CD4-positive, alpha-beta T cell treated with Interleukin-4 for 1 hour (primary cell): ENCODE measurements at places on chromosomes 3 and 15.

- DNase-seq: no peak
These were observed 94.6 kb downstream of the ZIC4 start for GRCh38 chr3:147311716-147312115.

DNA sequence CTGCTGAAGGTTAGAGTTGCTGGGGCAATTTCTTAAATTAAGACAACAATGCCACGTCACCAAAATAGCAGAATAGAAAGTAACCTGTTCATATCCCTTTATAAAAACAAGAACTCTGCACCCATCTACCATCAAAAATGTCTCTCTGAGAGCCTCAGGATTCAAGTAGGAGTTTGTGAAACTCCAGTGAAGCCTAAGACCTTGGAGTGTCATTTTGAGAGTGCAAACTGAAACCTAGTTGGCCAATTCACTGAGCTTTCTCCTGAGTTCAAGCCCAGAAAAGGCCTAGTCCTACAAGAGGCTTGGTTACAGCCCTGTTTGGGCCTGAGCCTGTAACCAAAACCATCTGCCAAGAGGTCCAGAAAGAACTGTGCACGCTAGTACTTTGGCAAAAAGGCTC is 335.1 kb downstream of the EFHB start:
- DNase-seq: no peak

- no peak for DNase-seq
These were observed 181.0 kb downstream of the NSMCE3 start for GRCh38 chr15:29088666-29089065.

DNA sequence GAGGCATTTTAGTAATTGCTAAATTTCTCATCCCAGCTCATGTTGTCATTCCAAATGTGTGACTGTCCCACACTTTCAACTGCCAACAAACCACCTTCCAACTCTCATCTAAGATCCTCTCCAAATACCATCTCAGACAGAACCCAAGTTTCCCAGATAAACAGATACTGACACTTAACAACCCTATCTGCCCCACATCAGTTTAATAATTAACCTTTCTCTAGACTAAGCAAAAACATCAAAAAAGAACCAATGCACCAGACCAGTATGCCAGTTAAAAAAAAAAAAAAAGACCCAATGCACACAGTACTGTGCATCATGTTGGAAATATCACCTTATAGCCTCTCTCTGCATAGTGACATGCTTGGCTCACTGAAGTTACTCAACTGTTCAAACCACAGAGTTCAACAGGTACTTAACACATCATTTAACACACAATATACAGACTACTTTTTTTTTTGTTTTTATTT is 5.5 kb downstream of the SFMBT1 start:
- DNase-seq: no peak

DNA sequence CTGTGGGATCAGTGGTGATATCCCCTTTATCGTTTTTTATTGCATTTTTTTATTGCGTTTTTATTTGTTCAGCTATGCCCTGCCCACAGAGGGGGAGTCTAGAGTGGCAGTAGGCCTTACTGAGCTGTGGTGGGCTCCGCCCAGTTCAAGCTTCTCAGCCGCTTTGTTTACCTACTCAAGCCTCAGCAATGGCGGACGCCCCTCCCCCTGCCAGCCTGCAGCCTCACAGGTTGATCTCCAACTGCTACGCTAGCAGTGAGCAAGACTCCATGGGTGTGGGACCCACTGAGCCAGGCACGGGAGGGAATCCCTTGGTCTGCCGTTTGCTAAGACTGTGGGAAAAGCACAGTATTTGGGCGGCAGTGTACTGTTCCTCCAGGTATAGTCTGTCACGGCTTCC is 500.6 kb upstream of the MCTP2 start:
- no peak for DNase-seq

DNA sequence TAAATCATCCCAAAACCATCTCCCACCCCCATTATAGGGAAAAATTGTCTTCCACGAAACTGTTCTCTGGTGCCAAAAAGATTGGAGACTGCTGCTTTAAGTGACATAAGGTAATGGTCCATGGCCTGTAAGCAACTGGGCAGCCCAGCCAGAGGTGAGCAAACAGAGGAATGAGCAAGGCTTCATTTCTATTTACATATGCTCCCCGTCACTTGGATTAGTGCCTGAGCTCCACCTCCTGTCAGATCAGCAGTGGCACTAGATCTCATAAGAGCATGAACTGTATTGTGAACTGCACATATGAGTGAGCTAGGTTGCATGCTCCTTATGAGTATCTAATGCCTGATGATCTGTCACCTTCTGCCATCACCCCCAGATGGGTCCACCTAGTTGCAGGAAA is 1159.8 kb upstream of the ALCAM start:
- no peak for DNase-seq

DNA sequence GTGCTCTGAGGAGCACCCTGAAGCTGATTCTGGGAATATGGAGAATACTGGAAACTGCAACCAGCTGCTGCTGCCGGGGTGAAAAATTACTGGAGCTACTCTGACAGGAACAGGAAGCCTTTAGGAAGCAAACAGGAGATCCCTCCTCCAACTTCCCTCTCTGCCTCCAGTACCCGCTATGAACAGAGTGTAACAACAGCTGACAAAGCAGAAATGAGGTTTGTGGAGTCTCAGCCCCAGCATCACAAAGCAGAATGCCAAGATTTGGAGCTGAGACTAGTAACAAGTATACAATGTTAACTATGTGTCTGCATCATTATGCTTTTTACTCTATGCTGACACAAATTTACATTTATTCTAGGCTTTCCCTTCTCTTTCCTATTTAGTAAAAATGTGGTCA is 22.7 kb upstream of the PIAS1 start:
- no peak for DNase-seq

GRCh38 chr3:4508048-4508981 is 15.2 kb downstream of the ITPR1 start:
- DNase-seq: no peak

GRCh38 chr3:46127503-46127902 is 80.6 kb downstream of the CCR1 start:
- DNase-seq: no peak

DNA sequence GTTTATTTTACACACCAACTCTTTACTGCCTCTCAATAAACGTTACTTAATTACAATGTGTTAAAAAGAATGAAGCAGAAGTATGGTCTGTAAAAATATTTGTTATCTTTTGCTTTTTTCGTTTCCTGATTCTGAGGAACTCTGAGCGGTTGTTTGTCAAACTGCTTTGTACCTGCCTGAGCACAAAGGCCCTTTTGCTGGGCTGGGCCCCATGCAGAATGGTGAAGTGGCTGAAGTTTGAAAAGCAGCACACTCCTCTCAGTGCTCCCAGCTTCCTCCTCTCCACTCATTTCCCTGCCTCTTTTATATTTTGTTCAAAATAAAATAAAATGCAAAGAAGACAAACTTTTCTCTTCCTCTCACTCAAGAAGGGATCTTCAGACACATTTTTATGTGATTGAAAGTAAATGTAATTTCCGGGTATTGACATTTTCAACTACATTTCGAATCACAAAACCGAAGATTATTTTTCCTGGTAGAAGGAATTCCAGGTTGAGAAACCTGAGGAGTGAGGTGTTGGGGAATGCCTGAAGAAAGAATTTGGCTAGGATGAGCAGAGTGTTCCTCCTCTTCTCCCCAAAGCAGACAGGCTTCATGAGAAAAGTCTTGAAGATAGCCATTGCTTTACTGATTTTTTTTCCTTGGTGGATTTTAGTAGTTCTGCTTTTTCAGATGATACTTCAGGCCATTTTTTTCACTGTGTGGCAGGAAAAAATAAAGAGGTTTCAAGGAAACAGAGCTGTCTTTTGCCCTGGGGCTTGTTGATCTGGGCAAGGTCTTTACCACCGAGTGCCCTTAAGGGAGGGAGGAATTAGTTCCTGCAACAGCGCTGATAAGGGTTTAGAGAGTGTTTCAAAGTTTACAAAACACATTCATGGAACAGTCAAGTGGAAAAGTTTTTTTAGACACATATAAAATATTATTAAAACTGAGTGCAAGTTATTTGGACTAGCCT is 229.8 kb downstream of the NFKBIZ start:
- peak; percentile 56 for DNase-seq

GRCh38 chr15:40104865-40105516 is 3.7 kb downstream of the BMF start:
- DNase-seq: peak; percentile 77

DNA sequence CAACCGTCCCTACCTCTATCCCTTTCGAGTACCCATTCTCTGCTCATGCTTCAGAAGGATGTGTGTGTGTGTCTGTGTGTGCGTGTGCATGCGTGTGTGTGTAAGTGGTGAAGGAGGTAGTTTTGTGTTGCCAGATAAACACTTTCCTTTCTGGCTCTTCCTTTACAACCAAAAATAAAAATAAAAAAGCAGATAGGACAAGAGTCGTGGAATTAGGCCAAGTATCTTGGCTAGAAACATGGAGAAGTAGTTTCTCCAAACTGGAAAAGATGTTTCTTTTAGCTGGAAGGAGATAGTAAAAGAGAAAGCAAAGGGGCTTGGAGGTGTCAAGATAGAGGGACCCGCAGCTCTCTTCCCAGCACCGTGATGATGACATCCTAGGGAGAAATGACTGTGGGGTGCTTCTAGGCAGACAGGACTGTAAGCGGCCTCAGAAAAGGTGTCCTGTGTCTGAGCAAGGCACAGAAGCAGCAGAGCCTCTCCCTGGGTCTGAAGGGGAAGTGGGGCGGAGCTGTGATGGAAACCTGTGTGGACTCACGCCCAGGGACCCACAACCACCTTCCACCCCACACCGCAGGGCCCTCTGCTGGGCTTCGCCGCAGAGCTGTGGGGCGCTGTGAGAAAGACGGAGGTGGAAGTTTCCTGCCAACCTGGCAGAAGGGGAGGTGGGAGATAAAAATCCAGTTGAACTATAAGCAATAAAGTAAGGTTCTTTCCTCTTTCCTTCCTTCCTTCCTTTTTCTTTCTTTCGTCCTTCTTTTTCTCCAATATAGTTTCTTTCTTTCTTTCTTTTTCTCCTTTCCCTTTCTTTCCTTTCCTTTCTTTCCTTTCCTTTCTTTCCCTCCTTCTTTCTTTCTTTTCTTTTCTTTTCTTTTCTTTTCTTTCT is 35.3 kb downstream of the MUC20 start:
- DNase-seq: peak; percentile 57

DNA sequence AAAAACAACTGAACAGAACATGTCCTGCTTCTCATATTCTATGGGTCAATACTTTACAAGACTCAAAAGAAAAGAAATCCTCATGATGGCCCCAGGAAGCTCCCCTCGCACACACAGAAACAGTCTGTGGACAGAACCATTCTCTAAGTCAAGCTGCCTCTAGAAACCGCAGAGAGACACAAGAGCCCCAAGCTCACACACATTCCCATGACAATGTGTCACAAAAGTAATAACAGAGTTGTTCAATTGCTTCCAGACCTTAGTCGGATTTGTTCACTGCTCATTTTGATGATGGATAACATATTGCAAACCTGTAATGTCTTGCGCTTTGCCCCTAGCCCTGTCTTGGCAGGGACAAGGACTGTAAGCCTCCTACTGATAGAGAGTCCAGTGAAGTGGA is 60.9 kb downstream of the UMPS start:
- no peak for DNase-seq

GRCh38 chr3:12471241-12471640 is 13.0 kb upstream of the TSEN2 start:
- peak; percentile 24 for DNase-seq

DNA sequence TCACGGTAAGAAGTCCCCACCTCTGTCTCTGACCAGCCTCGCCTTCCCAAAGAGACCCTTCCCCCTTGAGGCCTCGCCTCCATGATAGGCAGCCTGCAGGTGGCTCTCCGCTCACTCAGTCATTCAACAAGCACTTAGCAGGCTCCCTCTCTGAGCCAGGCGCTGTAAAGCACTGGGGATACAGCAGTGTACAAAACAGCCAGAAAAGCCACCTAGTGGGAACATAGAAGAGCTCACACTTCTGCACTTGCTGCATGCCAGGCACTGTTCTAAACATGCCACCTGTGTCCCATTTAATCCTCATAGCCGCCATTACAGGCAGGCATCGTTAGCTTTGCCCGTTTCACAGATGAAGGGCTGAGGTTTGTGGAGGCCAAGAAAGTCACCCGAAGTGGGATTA is 56.0 kb downstream of the SEMA3G start:
- no peak for DNase-seq

DNA sequence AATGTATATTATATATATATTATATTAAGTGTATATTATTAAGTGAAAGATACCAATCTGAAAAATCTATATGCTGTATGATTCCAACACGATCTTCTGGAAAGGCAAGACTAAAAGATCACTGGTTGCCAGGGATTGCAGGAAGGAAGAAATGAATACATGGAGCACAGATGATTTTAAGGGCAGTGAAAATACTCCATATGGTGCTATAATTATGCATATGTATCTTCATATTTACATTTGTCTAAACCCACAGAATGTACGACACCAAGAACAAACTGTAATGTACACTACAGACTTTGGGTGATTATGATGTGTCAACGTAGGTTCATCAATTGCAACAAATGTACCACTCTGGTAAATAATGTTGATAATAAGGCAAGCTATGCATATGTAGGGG is 194.7 kb upstream of the MME start:
- no peak for DNase-seq

DNA sequence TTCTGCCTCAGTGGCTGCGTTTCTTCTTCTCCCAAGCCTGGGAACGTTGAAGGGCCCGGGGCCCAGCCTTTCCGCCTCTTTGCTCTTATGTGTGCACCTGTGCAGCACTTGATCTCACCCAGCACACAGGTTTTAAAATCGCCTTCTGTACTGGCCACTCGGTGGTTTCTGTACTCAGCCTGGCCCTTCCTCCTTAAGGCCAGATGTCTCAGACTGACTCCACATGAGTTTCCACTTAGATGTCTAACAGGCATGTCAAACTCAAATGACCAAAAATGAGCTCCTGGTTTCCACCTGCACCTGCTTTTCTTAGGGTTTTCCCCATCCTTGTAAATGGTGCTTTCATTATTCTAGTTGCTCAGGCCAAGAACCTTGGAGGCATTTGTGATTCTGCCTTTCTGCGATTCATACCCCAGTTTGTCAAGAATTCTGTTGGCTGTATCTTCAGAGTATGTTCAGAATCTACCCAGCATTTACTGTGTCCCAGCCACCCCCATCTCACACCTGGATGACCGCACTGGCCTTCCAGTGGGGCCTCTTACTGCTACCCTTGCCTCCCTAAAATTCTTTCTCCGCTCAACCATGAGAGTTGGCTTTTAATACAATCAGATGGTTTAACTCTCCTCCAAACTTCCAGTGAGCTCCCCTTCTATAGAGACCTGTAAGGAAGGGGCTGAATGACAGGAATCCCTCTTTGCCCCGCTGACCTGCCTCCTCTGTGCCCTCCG is 2.2 kb upstream of the TRAK1 start:
- no peak for DNase-seq
